ENCODE measurements at places on chromosomes 12 and 14. TPM values are rescaled to one million over a fixed set of nuclear protein-coding genes. Genes with fewer than 3 reads are reported as not detected.

DNA sequence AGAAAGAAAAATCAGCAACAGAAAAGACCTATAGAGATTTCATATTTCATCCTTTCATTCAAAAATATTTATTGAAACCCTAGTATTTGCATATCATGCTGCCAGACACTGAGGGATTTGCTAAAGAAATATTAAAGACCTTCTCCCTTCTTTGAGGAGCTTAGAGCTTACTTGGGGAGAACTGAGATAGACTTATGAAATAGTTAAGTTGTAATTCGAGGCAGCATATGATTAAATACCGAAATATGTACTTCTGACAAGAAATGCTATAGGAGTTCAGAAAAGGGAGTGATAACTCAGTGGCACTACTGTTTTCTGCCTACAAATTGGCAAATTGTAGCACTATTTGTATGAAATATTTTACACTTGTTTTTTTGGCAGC is 59.1 kb downstream of the PLXNC1 start:
- H3K27me3 ChIP-seq, result no peaks in the 10 kb centered on the region
- no peak overlapping the region for H3K4me3 ChIP-seq
- no peak for DNase-seq
- no peaks in the 10 kb centered on the region for H3K36me3 ChIP-seq

GRCh38 chr12:15155271-15155670 is 65.9 kb downstream of the RERG start:
- no peaks in the 10 kb centered on the region for H3K36me3 ChIP-seq
- no peaks in the 10 kb centered on the region for H3K27me3 ChIP-seq
- H3K4me3 ChIP-seq, result no peak overlapping the region
- no peak overlapping the region for H3K27ac ChIP-seq
- peak; percentile 80 for DNase-seq

GRCh38 chr12:75792687-75793086 is 238.9 kb downstream of the PHLDA1 start:
- H3K27me3 ChIP-seq, result no peaks in the 10 kb centered on the region
- H3K27ac ChIP-seq, result no peak overlapping the region
- H3K4me1 ChIP-seq, result no peaks in the 10 kb centered on the region
- no peaks in the 10 kb centered on the region for H3K36me3 ChIP-seq
- no peak for DNase-seq

Gene CLEC6A
- not detected for total RNA-seq

Data from right lobe of liver (tissue), 6 donors.